A375 (cell line): ENCODE measurements at places on chromosomes 1 and 21. TPM values are rescaled to one million over a fixed set of nuclear protein-coding genes. Genes with fewer than 3 reads are reported as not detected.

FAM151A gene
- total RNA-seq: not detected in 2 replicates

PCSK9 gene
- not detected in 2 replicates for total RNA-seq

BARHL2 gene
- not detected in 2 replicates for total RNA-seq

KCNK2 gene
- total RNA-seq: 0.50 and 0.72 TPM in 2 replicates

TNFRSF14 gene
- total RNA-seq: 8.8 and 9.9 TPM in 2 replicates

E2F2 gene
- 8.0 and 9.4 TPM in 2 replicates for total RNA-seq

ACKR1 gene
- total RNA-seq: not detected in 2 replicates

OR2L13 gene
- not detected in 2 replicates for total RNA-seq
